ENCODE measurements at places on chromosomes 1 and 21.

GRCh38 chr1:194155962-194156361 lies 969.5 kb upstream of the B3GALT2 start:
- DNase-seq, result no peak

- no peak for DNase-seq
Observed at GRCh38 chr21:26684889-26685288, 111.8 kb upstream of the CYYR1 start.

- no peak for DNase-seq
Observed at GRCh38 chr1:229147072-229147471, 123.8 kb upstream of the RAB4A start.

DNA sequence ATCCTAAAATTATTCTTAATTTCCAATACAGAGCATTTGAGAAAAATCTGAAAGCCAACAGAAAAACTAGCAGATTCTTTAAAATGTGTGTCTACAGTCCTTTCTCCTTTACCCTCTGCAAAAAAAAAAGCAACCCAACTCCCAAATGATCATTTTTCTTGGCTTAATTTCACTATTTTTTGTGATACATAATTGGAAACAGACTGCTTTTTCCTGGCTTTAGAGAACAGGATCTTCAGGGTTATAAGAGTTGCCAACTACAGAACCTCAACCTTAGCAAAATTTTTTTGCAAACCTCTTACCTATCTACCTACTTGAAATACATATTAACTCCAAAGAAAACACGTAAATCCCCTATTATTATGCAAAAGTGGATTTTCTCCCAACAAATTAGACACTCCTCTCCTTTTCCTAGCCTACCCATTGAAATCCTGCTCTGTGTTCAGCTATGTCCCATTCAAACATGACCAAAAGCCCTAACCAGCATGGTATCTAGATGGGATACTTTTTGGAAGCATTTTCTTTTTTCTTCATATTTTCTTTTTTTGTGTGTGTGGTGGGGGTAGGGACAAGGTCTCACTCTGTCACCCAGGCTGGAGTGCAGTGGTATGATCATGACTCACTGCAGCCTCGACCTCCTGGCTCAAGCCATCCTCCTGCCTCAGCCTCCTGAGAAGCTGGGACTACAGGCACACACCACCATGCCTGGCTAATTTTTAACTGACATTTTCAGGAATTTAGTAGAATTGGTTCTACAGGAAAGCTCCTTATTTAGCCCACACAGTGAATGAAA lies 9.0 kb downstream of the TGFBR3 start:
- peak; percentile 18 for DNase-seq

- DNase-seq, result no peak
Observed at GRCh38 chr1:161311595-161312181, 1.9 kb upstream of the MPZ start.

GRCh38 chr1:183110326-183110880 lies 75.7 kb upstream of the LAMC2 start:
- no peak for DNase-seq

DNA sequence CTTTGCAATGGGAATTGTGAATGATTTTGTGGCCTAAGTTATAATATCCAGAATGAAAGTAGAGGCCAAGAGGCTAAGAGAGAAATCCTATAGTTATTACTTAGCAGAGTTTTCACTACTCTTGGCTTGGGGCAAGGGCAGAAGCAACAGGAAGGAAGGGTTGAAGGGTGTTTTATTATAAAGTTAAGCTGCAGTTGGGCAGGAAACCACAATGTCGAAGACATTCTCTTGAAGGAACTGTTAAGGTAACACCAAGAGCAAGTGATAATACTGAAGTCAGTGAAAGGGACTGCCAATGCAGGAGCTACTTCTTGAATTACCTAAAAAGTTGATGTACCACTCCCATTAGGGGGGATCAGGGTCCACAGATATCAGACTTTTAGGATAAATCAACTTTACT lies 8.3 kb downstream of the XCL2 start:
- no peak for DNase-seq

GRCh38 chr1:228541725-228542124 lies 54.5 kb downstream of the RNF187 start:
- no peak for DNase-seq

DNA sequence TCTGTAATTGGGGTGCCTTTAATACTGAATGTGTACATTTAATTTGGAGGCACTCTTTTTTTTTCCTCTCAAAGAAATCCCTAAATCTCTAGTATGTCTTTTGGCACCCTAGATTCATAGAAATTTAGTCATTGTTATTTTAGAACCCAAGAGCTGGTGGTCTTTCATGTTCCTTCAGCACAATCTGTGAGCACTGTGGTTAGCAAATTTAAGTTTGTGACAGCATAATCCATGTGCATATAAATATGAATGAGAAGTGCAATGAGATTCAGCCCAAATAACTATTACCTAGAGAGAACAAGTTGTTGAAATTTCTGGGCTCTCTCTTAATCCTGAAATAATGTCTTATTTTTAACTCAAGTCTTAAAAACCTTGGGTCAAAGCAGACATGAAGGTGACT lies 4.5 kb downstream of the PPP1R8 start:
- DNase-seq, result no peak

DNA sequence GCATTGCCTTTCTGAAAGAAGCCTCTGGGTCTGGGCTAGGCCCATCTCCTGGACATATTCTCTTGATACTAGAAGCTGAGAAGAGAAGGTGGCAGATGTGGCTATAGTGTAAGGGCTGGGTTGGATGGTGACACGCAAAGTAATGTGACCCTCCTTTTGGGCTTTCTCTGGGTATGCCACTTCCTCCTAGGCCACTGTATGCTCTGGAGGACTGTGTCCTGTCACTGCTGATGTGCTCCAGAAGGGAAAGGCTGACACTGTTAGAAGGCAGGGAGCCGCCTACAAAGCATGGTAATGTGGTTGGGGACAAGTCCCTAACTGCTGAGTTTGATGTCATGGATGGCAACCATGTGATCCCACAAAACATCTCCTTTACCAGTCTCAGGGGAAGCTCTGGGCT lies 112.1 kb downstream of the BCAR3 start:
- no peak for DNase-seq

DNA sequence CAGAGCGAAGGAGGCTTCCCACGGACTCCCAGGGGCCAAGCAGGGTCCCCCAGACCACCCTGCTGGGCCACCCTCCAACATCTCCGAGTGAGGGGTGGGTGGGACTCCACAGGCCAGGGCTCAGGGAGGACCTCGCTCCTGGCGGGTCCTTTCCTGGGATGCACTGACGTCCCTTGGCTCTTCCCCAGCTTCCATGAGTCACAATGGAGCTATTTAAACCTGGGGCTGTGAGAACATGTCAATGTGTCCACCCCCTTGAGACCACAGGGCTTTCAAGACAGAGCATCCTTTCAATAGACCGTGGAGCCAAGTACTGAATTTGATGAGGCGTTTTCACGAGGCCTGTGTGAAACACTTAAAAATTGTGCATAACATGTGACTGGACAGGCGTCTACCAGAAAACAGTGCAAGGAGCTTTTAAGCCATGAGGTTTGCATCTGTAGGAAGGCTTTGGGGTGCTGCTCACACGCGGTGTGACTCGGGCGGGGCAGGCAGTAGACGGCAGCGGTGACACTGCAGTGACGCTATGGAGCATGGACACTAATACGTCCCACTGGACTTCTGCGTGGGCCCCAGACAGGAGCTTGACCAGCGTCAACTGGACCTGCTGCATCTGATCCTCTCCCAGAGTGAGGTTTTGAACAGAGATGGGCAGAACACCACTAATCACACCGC lies 24.1 kb upstream of the NPHP4 start:
- no peak for DNase-seq

DNA sequence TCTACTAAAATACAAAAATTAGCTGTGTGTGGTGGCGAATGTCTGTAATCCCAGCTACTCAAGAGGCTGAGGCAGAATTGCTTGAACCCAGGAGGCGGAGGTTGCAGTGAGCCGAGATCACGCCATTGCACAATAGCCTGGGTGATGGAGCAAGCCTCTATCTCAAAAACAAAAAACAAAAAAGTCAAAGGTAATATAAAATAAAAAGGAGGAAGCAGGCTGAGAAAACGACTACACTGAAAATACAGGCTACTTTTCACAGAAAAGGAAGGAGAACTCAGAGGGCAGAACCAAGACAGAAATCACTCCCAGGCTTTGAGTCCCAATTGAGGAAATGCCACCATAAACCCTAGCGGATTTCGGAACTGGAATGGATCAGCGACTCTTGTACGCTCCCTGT lies 5.9 kb upstream of the A3GALT2 start:
- DNase-seq, result no peak

GRCh38 chr21:29675451-29675850 lies 264.3 kb downstream of the GRIK1 start:
- no peak for DNase-seq

GRCh38 chr1:1435106-1435903 lies at the start of gene VWA1:
Gene VWA1, plus strand, starts transcription at chr1:1435690. Its CDS starts 59 bp downstream, at chr1:1435749.
- DNase-seq, result peak; percentile 82

GRCh38 chr1:215878128-215878527 lies 311.0 kb downstream of the KCTD3 start:
- DNase-seq, result no peak

DNA sequence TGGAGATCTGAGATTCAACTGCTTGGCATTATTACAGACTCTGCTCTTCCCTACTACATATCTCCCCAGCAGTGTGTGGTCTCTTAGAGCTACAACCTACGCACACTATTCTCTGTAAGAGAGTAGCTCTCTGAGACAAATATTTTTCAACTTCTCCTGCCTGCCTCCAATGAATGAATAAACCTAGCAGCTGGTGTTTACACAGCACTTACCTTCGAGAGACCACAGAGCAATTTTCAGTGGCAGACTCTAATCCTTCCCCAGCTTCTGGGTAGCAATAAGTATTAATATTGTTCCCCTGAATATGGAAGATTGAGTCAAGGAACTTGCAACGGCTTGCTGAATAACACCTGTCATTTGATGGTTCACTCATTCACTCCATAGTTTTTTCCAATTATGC lies 350.9 kb upstream of the SPAG17 start:
- DNase-seq, result no peak

DNA sequence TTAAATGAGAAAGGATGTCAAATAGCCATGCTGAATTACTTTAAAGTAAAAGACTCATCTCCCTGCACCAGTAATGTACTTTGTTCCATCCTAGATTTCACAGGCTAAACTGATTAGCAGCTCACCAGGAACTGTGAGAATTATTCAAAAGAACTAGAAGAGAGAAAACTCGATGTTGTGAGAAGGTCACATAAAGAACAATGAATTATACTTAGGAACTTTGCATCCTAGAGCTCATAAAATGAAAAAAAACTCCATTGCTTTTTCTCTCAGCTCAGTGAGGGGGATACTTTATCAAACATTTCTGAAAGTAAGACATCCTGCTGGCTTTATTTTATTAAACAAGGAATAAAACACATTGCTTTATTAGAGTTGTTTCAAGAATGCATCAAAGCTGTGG lies 278.5 kb downstream of the MRPL39 start:
- no peak for DNase-seq

DNA sequence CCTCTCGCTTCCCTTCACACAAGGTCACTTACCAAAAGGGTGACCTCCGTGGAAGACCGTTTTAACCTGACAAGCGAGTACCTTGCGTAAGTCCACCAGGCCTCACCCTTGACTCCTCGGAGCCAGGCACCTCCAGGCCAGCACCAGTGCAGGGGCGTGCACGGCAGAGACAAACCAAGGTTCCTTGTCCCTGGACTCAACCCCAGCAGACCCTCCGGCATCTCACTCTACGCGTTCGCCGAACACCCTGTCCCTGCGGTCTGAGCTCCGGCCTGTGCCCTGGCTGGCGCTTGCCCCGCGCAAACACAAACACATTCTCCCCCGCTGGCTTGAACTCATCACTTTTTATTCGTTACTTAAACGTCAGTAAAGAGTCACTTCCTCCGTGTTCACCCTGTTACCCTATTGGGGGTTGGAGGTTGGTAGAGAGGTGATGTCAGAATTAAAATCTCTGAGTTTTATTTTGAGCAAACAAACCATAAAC lies 4.5 kb downstream of the TBX15 start:
- DNase-seq, result no peak

- no peak for DNase-seq
Observed at GRCh38 chr1:224762046-224762445, 145.9 kb downstream of the CNIH3 start.

- peak; percentile 45 for DNase-seq
Observed at GRCh38 chr1:172180501-172181285, 239.8 kb upstream of the C1orf105 start.

GRCh38 chr1:27357281-27358037 lies 9.3 kb downstream of the MAP3K6 start:
- peak; percentile 83 for DNase-seq

All from activated naive CD8-positive, alpha-beta T cell treated with anti-CD3 and anti-CD28 coated beads for 36 hours (primary cell).